ENCODE measurements at places on chromosomes 12 and 14.

DNA sequence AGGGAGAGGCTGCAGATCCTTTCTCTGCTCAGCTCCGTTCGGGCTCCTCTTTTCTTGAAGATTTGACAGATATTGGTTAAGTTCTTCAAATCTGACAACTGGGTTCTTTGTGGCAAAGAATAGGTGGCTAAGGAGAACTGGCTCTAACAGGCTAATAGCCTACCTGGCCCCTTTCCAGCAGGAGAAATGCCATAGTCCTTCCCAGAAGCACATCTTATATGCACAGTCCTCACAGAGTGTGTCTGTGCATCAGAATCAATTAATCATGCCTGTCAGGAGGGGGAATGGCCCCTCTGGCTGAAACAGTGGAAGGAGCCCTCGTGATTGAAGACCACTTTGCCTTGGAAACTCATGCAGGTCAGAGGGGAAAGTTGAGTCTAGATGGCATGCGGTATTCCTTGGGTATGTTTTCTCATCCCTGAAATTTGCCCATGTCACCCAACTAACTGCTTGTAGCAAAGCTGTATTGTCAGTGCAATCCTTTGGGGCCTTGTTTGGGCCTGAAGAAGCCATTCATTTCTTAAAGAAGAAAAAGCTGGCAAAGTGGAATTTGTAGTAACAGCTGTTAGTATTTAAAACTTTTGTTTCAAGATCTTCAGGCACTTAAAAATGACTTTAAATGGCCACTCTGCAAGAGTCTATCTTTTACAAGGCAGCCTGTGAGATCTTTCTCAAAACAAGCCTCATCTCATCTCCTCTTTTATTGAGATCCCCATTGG, 251.5 kb downstream of the ZFP36L1 start:
- no peak for DNase-seq

DNA sequence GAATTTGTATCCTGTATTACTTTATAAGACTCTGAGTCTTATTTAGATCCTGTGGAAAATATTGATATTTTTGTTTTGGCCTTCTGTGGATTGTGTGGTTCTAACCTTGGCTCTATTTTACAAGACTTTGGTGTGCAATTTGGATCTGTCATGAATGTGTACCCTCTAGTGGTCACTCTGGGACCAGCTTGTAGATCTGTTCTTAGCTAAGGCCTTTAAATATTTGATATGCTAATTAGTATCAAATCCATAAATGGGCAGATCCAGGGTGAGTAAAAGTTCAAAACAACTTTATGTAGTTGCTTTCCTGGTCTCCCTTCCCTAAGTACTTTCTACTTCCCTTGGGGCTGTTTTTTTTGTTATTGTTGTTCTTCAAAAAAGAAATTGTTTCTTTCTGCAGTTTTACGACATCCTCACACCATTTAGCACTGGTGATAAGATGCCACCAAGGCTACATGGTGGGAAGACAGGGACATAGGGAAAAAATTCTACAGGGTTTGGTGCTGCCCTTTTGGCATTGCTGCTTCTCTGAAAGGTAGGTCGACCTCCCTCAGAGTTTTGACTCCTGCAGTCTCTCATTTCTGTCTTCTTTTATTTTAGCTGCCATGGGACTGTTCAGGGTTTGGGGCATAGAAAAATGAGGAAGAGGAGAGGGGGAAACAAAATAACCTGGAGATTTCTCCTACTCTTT, 238.5 kb downstream of the GPHN start:
- DNase-seq = no peak

GRCh38 chr12:108234158-108234557, 105.0 kb downstream of the CMKLR1 start:
- peak; percentile 60 for DNase-seq

GRCh38 chr12:89448526-89448925, 76.1 kb downstream of the GALNT4 start:
- no peak for DNase-seq

- DNase-seq = no peak
Measured at GRCh38 chr14:61582815-61583214, 112.5 kb upstream of the HIF1A start.

GRCh38 chr14:64566651-64567122, 16.9 kb downstream of the PPP1R36 start:
- DNase-seq = peak; percentile 54

DNA sequence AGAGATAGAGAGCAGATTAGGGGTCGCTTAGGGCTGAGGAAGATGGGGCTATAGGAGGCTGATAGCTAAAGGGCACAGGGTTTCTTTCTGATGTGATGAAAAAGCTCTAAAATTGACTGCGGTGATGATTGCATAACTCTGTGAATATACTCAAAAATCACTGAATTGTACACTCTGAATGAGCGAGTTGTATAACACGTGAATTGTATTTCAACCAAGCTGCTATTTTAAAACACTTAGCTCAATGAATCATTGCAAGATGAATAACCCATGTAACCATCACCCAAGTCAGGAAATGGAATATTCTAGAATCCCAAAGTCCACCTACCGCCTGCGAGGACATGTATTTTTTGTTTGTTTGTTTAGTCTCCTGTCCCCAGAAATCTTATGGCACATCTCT, 60.1 kb upstream of the CCND2 start:
- DNase-seq = no peak

DNA sequence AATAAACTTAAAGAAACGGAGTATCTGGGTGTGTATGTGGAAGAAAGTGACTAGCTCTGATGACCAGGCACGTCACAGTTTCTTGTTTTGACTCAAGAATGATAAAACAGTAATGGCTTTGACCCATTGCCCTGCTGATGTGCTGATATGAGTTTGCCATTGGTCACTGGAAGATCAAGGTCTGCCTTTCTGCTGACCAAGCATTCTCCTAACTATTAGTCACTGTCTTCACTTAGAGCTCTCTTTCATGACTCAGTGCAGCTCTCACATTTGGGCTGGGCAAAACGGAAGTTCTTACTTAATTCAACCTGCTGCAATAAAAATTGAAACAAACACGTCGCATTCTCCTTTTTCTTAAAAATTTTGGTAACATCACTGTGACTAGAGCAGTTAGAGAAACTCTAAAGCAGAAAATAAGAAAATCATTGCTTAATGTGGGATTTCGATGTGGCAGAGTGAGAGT, 366.7 kb downstream of the BTG1 start:
- DNase-seq = no peak
